A172 (cell line): ENCODE measurements at places on chromosomes 13 and 19.

DNA sequence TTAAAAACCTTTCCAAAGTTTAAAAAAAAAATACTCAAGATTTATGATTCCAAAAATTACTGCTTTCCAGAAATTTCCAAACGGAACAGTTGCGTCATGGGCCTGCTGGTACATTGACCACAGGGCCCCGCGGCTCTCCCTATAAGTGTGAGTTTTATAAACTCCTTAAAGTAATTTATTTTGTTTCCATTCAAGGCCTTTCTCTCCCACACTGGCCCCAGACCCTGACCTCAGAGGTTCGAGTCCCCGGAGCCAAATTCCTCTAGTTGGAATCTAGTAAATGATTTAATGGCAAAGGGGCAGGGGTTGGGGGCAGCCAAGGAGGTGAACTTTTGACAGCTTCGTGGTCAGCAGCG, 97.5 kb downstream of the INSR start:
- DNase-seq, result no peak

DNA sequence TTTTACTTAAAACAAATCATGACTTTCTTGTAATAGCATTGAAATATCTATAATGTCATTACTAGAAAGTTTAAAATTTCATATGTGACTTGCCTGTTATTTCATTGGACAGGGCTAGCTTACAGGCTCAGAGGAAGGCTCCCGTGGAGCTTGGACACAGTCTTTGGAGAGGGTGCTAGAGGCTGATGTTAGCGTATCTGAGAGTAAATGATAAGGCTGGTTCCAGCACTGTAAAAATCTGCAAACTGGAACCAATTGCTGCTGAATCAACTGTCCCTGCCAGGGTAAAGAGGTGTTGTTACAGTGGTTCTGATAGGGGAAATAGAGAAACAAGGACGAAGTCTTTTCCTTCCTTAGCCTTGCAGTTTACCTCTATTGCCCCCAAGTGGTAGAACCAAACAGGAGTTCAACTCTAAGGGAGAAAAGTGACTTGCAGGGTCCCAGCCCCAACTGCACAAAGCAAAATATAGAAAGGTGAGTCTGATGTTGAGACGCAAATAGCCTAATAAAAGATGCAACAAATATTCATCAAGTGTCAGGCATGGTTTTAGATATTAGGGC, 901.7 kb downstream of the DIAPH3 start:
- DNase-seq, result peak; percentile 3

- peak; percentile 90 for DNase-seq
Measured at GRCh38 chr19:41321600-41322270, 11.8 kb downstream of the CCDC97 start.

DNA sequence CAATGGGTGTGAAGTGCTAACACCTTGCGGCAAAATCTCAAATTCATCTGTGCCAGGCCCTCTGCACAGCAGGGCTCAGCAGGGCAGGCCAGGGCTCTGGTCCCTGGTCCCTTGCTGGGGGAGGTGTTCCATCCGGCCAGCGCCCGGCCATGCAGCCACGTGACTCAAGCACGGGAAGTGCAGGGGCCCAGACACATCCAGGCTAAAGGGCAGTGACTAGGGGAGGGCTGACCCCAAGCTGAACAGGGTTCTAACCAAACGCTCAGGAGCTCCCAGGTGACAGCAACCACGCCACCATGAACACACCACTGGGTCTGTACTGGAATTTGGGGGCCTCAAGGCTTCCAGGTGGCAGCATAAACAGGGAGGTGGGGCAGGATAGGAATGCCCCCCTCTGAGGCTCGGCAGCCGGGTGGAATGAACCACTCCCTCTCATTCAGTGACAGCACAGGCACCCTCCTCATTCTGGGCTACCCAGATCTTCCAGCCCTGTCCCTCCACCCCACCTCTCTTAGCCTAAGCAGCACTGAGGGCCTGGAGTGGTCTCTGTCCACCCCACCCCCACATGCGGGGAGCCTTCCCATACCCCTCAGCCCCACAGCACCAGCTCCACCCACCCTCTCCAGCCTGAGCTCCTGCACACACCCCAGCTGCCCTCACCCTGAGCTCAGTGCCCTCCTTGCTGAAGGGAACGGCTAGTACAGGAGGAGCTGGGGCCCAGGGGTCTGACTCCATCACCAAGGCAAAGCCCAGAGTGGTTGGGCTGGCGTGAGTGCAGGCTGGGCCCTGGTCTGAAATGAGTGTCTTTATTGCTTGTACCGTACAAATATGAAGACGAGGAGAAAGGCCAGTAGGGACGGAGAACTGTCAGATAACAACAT, 5.3 kb upstream of the CCNP start:
- DNase-seq, result peak; percentile 46

GRCh38 chr13:79398127-79398526, 7.9 kb downstream of the RBM26 start:
- no peak for DNase-seq

GRCh38 chr13:27404680-27405079, 19.7 kb upstream of the GTF3A start:
- DNase-seq, result no peak

DNA sequence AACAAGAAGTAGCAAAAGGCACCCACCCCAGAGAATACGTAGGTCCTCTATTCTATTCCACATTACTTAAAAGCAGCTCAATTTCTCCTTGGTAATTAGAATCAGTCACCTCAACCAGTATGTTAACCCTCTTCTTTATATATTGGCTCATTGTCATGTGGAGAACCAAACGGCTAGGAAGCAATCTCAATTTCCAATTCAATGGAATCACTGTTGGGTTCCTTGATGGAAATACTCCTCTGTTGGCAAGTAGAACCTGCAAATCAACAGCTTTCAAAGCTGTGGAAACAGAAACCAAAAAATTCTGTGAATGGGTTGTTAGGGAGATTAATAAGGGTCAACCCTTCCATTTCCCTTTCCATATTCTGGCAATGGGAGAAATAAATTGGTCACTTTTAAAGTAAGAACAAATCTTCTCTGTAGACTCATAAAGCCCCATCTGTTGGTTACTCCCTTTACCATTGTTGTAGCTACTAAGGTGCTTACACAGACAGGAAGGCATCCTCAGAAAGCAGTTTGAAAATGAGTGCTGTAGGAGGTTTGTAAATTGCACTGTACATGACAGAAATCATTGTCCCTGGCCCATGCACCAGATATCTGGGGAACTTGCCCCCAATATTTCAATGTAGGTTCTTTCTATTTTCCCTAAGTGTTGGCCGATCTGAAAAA, 138.6 kb upstream of the UFM1 start:
- DNase-seq, result no peak

DNA sequence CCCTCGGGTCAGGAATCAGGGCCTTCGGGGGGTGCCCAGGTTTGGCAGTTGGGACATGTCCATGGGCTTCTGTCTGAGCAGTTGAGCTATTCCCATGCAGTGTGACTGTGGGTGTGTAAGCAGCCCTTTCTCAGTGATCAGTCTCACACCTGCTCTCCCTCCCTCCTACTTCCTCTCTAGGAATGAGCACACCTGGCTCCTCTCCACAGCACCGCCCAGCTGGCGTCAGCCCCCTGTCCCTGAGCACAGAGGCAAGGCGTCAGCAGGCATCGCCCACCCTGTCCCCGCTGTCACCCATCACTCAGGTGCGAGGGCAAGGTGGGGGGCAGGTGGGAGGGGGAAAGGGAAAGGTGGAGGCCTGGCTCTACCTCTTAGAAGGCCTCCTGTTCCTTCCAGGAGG, 25.9 kb downstream of the COMP start:
- DNase-seq, result no peak

- no peak for DNase-seq
Measured at GRCh38 chr13:95763601-95764000, 86.7 kb downstream of the DNAJC3 start.

- DNase-seq, result no peak
Measured at GRCh38 chr13:80055847-80056246, 285.1 kb downstream of the SPRY2 start.

DNA sequence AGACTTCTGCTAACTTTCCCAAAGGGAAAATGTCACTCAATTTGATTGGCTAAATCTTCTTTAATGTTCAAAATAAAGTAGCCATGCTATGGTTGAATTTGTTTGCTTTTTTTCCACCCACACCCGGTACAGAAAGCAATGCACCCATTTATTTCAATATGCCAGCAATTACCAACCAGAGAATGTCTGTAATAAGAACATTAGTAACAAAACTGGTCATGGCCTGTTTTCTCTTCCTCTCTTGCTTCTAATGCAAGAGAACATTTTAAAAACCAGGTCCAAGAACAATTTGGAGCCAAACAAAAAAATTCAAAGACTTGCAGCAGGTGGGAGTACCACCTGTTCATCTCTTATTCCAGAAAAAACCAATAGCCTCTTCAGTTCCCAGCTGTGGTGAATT, 1108.8 kb upstream of the PCDH20 start:
- DNase-seq, result no peak

GRCh38 chr13:31022288-31022895, 89.9 kb downstream of the TEX26 start:
- DNase-seq, result no peak

- DNase-seq, result no peak
Measured at GRCh38 chr19:20165971-20166592, 932 bp upstream of the ZNF486 start.

DNA sequence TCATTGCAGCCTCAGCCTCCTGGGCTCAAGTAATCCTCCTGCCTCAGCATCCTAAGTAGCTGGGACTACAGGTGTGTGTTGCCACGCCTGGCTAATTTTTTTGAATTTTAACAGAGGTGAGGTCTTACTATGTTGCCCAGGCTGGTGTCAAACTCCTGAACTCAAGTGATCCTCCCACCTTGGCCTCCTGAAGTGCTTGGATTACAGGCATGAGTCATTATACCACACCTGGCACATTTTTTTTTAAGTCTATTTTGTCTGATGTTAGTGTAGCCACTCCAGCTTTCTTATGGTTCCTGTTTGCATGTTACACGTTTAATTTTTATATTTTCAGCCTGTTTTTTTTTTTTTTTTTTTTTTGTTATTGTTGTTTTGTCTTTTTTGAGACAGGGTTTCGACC, 24.8 kb downstream of the KDM4B start:
- no peak for DNase-seq

GRCh38 chr19:16888629-16889365, at the start of gene F2RL3:
TSS of gene F2RL3 (plus strand) at chr19:16888999. CDS start at chr19:16889190, 191 bp downstream.
- peak; percentile 44 for DNase-seq

GRCh38 chr13:27080018-27080948, 91.3 kb downstream of the USP12 start:
- DNase-seq, result no peak

- DNase-seq, result no peak
Measured at GRCh38 chr13:98919566-98919965, 58.3 kb downstream of the DOCK9 start.

DNA sequence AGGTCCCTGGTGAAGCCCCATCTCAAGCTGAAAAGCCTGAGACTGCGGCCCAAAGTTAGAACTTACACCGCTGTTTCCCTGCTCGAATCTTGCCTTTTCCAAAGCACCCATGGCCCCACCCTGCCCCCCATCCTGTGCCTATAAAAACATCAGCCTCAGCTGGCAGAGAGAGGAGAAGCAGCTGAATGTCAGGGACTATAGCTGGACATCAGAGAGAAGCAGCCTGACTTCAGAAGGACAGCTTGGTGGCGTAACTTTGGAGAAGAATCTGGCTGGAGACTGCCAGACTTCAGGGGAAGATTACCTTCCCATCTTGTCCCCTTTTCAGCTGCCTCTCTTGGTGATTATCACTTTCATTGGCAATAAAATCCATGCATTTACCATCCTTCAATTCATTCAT, 9.3 kb upstream of the RCBTB2 start:
- no peak for DNase-seq

GRCh38 chr13:28426381-28426780, 68.5 kb downstream of the FLT1 start:
- no peak for DNase-seq

DNA sequence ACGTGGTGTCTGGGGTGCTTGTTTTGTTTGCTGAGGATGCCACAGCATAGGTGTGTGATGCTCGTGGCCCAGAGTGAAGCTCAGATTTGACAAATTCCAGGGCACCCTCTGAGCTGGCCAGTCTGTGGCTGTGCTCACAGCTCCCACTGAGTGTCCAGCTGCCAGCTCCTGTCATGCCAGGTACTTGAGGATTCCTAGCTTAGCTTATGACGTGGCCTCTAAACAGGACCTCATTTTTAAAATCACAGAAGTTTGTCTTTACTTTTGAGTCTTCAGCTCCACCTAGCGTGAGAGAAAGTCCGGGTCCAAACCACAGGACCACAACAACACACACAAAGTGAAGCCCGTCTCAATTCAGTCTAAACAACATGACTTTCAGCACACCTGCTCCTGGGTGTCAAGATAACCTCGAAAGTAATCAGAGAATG, 117.3 kb downstream of the RAB20 start:
- DNase-seq, result no peak

DNA sequence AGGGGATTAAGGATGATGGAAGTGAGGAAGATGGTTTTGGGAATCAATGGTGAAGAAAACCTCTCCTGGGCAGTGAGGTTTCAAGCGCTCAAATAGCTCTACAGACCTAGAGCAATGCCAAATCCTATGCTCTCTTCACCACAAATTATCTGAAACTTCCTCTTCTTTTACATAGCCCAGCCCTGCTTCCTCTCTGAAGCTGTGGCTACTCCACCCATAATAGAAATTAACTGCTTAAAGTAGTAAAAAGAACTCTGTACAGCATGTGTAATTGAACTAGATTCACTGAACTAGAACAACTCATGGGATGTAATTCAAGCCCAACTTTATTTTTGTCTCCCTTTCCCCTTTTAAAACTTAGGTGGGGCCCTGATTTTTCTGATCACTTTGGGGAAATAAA, 20.4 kb upstream of the IFT88 start:
- DNase-seq, result no peak

DNA sequence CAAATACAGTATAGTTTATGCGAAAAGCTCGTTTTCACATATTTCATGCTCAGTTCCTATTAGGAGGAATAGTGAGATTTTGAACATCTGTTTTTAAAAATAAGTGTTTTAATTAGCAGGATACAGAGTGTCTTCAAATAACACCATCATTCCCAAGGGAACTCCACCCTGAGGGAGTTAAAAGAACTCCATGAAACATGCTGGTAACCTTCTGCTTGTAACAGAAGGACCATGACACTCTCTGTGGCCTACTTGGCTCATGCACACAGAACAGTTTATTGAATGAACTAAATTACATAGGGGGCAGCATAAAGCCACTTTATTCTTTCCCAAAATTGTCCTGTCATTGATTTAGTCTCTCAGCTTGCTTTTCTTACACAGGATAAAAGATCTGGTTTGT, 809.5 kb upstream of the SLITRK6 start:
- DNase-seq, result no peak

DNA sequence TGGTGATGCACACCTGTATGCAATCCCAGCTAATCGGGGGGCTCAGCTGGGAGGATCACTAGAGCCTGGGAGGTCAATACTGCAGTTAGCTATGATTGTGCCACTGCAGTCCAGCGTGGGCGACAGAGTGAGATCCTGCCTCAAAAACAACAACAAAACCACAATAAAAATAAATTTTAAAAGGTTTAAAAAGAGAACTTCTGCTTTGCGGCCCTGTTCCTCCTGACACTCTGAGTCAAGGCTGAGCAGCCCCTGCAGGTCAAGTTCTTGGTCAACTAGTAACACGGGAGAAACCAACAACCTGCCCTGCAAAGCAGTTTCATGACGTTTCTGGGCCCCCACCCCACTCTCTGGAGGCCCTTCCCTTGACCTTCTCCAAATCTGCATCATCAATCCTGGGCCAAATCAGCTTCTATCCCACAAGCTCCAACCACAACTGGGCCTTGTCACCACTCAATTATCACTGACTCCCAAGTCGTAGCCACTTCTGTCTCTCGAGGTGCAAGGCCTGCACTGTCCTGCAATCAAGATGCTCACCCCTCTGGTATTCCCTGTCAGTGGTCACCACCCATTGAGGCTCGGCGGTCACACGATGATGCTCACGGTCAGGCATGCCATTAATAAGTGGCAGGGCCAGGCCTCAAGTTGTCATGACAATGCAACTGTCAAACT, 7.5 kb downstream of the ELAVL1 start:
- DNase-seq, result no peak

- no peak for DNase-seq
Measured at GRCh38 chr19:47487551-47488515, 3.8 kb upstream of the KPTN start.
